ENCODE measurements at places on chromosomes 6 and 20.
A peak's percentile ranks its signal among the peaks of the same experiment; 100 is the strongest.

DNA sequence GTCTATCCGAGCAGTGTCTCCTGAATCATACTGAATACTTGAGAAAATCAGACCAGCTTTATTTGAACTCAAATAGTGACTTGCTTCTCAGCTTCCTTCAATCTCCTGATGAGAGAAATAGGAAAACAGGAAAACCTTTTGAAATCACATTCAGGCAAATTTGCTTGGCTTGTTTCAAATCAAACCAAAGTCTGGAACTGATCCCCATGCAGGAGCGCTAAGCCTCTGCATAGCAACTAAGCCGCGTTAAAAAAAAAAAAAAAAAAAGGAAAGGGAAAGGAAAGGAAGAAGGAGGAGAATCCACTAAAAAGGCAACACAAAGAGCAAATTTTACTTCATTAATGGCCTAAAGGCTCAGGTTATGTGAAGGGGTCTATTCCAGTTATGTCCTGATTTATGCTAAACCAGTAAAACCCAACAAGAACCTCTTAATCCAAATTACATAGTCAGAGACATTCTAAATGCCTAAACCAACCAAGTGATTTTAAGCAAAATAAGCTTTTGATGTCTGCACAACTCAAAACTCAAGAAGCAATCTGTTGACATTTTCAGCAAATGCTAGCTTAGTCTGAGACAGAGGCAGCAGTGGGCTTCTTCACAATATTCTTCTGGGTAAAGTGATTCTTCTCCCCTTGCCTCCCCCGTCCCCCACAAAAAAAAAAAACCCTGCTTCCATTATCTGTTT, 112.5 kb downstream of the SOBP start:
- DNase-seq, result no peak

GRCh38 chr6:87590990-87591389, 1.1 kb downstream of the ORC3 start:
- DNase-seq, result no peak

DNA sequence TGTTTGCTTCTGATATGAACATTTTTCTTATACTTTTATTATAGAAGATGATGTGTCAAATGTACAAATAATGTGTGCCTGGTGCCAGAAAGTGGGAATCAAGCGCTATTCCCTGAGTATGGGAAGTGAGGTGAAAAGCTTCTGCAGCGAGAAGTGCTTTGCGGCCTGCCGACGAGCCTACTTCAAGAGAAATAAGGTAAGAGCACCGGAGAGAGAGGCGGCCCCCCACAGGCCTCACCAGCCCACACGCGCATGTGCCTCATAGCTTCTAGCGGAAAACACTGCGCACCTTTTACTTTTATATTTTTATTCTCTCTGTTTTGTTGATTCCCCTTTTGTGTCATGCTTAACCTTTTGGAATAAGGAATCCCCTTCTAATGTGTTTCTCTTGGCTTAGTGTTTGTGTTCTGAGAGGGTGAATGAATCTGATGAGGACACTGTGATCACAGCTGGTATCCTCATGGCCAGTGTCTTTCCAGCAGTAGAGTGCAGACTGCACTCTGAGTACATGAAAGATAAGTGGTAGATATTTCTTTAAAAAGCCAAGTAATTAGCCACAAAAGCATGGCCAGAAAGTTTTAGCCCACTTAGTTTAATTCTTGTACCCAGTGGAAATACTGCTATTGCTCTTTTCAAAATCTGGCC, 43.6 kb downstream of the SOBP start:
- no peak for DNase-seq

- no peak for DNase-seq
These were observed 85.5 kb upstream of the PMEPA1 start for GRCh38 chr20:57795342-57795697.

- no peak for DNase-seq
These were observed 90.8 kb upstream of the TENT5A start for GRCh38 chr6:81843302-81843701.

DNA sequence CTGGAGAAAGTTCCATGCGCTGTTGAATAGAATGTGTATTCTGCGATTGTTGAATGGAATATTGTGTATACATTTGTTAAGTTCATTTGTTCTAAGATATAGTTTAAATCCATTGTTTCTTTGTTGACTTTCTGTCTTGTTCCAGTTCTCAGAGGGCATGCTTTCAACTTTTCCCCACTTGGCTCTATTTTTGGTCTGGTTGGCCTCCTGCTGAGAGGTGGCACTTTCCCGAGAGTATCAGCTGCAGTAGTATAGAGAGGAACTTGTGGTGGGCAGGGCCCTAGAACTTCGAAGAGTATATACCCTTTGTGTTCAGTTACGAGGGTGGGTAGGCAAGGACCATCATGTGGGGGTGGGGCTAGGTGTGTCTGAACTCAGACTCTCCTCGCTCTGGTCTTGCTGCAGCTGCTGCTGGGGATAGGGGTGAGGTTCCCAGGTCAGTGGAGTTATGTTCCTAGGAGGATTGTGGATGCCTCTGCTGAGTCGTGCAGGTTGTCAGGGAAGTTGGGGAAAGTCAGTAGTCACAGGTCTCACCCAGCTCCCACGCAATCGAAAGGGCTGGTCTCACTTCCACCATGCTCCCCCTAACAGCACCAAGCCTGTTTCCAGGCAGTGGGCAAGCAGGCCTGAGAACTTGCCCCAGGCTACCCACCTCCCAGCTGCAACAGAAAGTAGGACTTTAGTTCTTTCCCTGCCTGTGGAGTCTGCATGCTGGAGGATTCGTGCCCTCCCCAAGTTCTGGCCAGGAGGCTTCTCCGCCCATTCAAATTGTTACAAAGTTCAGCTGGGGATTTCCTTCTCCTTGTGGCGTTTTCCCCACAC, 118.9 kb upstream of the SSTR4 start:
- no peak for DNase-seq

DNA sequence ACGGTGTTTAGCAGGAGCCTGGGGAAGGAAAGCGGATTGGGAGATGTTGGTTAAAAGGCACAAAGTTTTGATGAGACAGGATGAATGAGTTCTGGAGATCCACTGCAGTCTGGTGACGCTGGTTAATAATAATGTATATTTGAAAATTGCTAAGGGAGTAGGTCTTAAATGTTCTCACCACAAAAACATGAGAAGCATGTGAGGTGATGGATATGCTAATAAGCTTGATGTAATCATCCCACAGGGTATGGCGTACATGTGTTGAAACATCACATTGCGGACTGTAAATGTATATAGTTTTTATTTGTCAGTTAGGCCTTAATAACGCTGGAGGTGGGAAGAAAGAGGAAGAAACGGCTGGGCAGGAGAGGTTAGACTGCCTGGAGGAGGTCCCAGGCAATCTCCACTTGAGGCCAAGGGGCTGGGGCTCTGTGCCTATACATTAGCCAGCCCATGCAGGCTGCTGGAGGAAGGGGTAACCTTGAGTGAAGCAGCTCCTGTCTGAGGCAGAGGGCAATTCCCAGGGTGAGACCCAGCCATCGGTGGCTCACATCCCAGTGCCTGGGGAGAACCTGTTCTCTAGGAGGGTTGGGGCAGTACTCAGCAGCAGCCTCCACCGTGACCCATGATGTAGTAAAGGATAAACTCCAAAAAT, 188.2 kb upstream of the QKI start:
- no peak for DNase-seq

DNA sequence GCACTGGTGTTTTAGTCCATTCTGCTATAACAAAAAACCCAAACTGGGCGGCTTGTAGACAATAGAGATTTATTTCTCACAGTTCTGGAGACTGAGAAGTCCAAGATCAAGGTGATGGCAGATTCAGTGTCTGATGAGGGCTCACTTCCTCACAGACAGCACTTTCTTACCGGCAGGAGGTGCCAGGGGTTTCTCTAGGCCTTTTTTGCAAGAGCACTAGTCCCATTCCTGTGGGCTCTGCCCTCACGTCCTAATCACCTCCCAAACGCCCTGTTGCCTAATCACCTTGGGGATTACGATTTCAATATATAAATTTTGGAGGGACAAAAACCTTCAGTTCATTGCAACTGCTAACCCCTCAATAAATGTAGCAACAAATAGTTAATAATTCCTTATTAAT, 140.0 kb upstream of the SGK1 start:
- no peak for DNase-seq

GRCh38 chr20:38336726-38337125, 9.6 kb upstream of the LBP start:
- no peak for DNase-seq

- DNase-seq, result peak; percentile 89
These were observed 99.7 kb downstream of the EYA2 start for GRCh38 chr20:46994341-46994740.

Measured in activated CD4-positive, alpha-beta T cell treated with anti-CD3 and anti-CD28 coated beads, Interleukin-2, amount 50 U/mL, for 16 hours (primary cell).